ENCODE measurements at places on chromosomes 4 and X.
A peak's percentile ranks its signal among the peaks of the same experiment; 100 is the strongest.

GRCh38 chr4:4289941-4290850 lies at the start of the genes LYAR and ZBTB49:
Gene LYAR, minus strand, starts transcription at chr4:4290154. Its CDS starts 6,412 bp downstream, at chr4:4283742.
Gene ZBTB49, plus strand, starts transcription at chr4:4290251. Its CDS starts 9,695 bp downstream, at chr4:4299946.
- peaks cover 19% of the 10 kb centered on the region for H3K36me3 ChIP-seq
- DNase-seq: peak; percentile 98
- peak within 1 kb of the TSS; percentile 72 for H3K27ac ChIP-seq
- no peaks in the 10 kb centered on the region for H3K27me3 ChIP-seq

DNA sequence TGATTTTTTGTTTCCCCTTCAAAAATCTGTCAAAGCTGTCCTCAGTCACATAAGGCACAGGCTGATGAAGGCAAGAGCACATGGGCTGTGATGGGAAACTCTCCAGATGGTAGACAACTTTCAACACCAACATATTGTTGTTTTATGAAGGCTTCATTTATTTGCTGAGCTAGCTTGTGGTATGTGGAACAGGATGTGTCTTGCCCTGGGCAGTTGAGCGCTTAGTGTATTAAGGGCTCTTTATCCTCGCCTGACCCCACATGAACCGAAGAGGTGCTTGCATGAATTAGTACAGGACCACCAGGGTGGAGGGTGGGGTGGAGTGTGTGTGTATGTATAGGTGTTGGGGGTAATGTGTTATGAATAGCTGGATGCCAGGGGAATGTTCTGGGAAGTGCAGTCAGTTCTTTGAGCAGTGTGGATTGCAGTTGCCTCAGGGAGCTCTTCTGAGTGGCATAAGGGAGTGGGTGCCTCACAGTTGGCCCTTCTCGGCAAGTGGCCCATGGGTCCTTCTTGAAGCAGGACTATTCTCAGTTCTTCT lies 103.1 kb downstream of the PHEX start:
- DNase-seq: no peak
- H3K4me1 ChIP-seq: peaks cover 35% of the 10 kb centered on the region
- no peaks in the 10 kb centered on the region for H3K27me3 ChIP-seq
- H3K36me3 ChIP-seq: no peaks in the 10 kb centered on the region

DNA sequence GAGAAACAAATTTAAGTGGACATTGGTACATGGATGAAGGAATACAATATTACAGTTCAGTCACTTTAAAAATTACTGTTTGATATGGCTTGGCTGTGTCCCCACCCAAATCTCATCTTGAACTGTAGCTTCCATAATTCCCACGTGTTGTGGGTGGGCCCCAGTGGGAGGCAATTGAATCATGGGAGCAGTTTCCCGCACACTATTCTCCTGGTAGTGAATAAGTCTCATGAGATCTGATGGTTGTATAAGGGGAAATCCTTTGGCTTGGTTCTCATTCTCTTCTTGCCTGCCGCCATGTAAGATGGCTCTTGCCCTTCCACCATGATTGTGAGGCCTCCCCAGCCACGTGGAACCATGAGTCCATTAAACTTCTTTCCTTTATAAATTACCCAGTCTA lies 804.2 kb upstream of the FRG1 start:
- no peaks in the 10 kb centered on the region for H3K27me3 ChIP-seq
- DNase-seq: no peak
- no peaks in the 10 kb centered on the region for H3K4me1 ChIP-seq
- H3K27ac ChIP-seq: no peak overlapping the region
- H3K36me3 ChIP-seq: peaks cover 4% of the 10 kb centered on the region
- no peak overlapping the region for H3K4me3 ChIP-seq

DNA sequence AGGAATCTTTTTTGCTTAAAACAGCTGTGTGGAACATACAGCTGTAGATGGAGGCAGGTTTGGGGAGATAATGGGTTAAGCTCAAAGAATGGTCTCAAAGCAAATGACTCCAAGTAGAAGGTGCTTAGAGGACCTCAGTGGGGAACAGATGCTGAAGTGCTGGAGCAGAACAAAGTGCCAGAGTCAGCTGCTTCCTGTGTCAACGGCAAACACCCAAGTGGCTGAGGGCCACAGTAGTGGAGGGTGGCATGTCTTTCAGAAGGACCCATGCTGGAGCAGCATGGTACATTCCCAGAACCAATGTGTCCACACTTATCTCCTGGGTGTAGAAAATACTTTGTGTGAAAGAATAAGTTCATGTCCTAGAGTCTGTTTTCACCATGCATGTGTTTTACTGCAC lies 197.5 kb downstream of the CCNG2 start:
- H3K27me3 ChIP-seq: peaks cover 4% of the 10 kb centered on the region
- H3K36me3 ChIP-seq: no peaks in the 10 kb centered on the region
- H3K4me3 ChIP-seq: no peak overlapping the region
- no peaks in the 10 kb centered on the region for H3K4me1 ChIP-seq

- H3K4me3 ChIP-seq: no peak overlapping the region
- DNase-seq: no peak
- H3K27me3 ChIP-seq: no peaks in the 10 kb centered on the region
- H3K36me3 ChIP-seq: no peaks in the 10 kb centered on the region
Observed at GRCh38 chr4:85107553-85107952, 141.1 kb upstream of the WDFY3 start.

DNA sequence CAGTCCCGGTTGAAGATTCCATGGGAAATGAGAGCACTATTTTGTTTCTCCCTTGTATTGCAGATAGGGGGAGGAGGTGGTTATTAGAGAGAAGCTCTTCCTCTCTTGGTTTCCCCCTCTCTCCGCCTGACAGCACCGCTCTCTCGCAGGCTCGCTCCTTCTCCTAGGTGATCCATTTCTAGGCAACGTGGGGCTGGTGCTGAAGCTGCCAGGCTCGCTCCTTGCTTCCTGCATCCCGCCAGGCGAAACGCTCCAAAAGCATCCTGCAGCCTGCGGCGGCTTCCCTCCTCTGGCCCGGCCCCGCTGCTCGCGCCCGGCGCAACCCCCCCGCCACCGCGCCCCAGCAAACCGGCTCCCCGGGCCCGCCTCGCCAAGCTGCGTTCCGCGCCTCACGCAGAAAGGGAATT lies at the start of gene GRID2:
GRID2 (plus strand) TSS at position 346 of the 407 bp plus-strand sequence.
- peak within 1 kb of the TSS; percentile 90 for H3K27ac ChIP-seq
- peak within 1 kb of the TSS; percentile 93 for H3K4me3 ChIP-seq
- no peaks in the 10 kb centered on the region for H3K36me3 ChIP-seq
- H3K27me3 ChIP-seq: no peaks in the 10 kb centered on the region

DNA sequence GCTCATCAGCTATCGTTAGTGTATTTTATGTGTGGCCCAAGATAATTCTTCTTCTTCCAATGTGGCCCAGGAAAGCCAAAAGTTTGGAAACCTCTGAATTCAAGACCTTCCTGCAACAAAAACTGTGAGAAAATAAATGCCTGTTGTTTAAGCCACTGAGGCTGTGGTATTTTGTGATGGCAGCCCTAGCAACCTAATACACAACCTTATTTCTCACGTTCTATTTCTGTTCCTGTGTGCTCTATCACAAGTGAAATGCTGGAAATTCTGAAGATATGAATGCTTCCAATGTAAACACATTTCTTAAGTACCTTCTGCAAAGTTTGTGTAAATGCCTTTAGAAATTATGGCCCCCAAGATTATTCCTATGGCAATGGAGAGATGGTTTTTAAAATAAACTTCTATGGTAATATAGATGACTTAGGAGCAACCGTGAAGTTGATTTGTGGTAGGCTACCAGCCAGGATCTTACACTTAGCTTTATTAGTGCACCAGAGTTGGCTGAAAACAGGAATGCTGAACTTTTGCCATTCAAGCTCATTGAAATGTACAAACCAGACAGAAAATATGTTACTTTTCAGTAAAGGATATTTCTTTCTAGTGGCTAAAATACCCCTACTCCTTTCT lies 148.0 kb downstream of the USP46 start:
- H3K27me3 ChIP-seq: peaks cover 17% of the 10 kb centered on the region
- no peaks in the 10 kb centered on the region for H3K4me1 ChIP-seq

DNA sequence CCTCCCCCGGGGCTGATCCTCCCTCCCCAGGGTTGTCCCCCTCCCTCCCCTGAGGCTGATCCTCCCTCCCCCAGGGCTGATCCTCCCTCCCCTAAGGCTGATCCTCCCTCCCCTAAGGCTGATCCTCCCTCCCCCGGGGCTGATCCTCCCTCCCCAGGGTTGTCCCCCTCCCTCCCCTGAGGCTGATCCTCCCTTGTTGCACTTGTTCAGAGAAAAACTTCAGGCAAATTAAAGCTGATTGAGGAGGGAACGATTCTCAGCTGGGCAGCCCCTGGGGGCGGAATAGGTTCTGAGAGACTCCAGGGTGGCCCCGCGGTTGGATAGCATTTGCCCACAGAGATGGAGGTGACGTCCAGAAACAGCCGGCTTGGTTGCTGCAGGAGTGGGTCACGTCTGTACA lies 110.7 kb upstream of the ADRA2C start:
- peaks cover 4% of the 10 kb centered on the region for H3K27me3 ChIP-seq
- no peak overlapping the region for H3K4me3 ChIP-seq
- H3K27ac ChIP-seq: no peak overlapping the region
- H3K4me1 ChIP-seq: peaks cover 15% of the 10 kb centered on the region
- no peaks in the 10 kb centered on the region for H3K36me3 ChIP-seq

- H3K4me1 ChIP-seq: no peaks in the 10 kb centered on the region
- no peaks in the 10 kb centered on the region for H3K27me3 ChIP-seq
- no peak overlapping the region for H3K27ac ChIP-seq
- H3K36me3 ChIP-seq: no peaks in the 10 kb centered on the region
Observed at GRCh38 chrX:37076983-37077382, 68.8 kb downstream of the FAM47C start.

DNA sequence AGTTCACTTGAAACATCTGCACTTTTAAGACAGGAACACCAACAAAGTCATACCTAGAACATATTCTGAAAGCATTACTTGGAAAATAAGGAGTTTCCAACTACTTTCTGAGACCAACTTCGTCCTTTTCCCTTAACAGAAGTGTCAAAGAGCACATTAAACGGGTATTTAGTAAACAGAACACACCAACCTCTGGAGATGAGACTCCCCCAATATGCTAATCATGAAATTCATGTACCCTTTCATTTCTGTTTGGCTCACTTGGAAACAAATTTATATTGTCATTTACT lies 69.2 kb downstream of the NOCT start:
- H3K27ac ChIP-seq: peak overlapping the region; percentile 96
- H3K4me3 ChIP-seq: peak overlapping the region; percentile 96
- H3K36me3 ChIP-seq: no peaks in the 10 kb centered on the region
- no peaks in the 10 kb centered on the region for H3K27me3 ChIP-seq
- H3K4me1 ChIP-seq: peaks cover 30% of the 10 kb centered on the region

- H3K27me3 ChIP-seq: no peaks in the 10 kb centered on the region
- H3K4me3 ChIP-seq: no peak overlapping the region
- H3K36me3 ChIP-seq: peaks cover 5% of the 10 kb centered on the region
- H3K27ac ChIP-seq: no peak overlapping the region
- no peak for DNase-seq
- peaks cover 4% of the 10 kb centered on the region for H3K4me1 ChIP-seq
Observed at GRCh38 chr4:108315694-108316093, 147.0 kb upstream of the LEF1 start.

GRCh38 chr4:19123681-19124080 lies 1102.1 kb upstream of the LCORL start:
- H3K27ac ChIP-seq: no peak overlapping the region
- DNase-seq: no peak
- H3K27me3 ChIP-seq: no peaks in the 10 kb centered on the region
- H3K36me3 ChIP-seq: no peaks in the 10 kb centered on the region

DNA sequence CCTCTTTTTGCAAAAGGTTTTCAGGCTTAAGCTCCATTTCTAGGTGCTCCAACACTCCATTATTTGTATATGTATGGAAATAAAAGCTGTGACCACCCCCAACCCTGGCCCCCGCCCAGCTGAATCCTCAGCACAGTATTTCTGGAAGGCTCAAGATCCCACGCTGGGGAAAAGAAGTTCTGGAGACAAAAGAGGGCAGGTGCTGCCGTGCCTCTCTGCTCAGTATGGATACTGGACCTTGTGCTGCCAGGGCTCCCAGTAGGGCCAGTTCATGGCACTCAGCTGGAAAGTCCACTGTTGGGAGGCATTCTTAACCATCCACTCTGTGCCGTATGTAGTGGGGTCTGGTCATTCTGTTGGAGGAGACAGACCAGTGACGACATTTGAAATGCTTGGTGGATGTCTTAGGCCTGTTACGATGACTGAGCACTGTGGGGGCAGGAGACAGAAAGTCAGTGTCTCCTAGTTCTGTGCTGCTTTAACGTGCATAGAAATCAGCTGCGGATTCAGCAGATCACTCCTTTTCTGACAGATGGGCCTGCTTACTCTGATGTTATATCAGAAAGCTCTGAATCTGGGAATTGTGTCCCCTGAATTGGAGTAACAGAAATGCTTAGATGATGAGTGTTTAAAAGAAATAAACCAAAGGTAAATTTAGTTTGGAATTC lies 48.4 kb upstream of the MSANTD1 start:
- H3K27ac ChIP-seq: no peak overlapping the region
- H3K4me1 ChIP-seq: no peaks in the 10 kb centered on the region
- H3K36me3 ChIP-seq: peaks cover 6% of the 10 kb centered on the region
- H3K27me3 ChIP-seq: no peaks in the 10 kb centered on the region

DNA sequence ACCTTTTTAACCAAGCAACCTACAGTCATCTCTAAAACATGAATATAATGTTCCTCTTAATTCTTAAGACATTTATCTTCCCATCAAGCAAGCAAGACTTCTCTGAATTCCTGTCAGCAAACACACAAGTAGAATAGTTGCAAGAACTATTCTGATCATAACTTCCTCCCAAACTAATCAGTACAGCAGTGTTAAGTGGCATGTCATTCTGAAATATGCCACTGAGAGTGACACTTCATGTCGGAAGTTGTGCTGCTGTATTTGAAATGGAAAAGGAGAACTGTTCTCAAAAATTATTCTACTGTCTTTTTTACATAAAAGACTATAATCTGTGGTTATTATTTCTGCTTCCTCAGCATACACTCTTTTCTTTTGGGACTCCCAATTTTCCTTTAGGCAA lies 546.6 kb downstream of the PCDH18 start:
- H3K27ac ChIP-seq: no peak overlapping the region
- no peaks in the 10 kb centered on the region for H3K36me3 ChIP-seq
- DNase-seq: no peak
- peaks cover 8% of the 10 kb centered on the region for H3K4me1 ChIP-seq

GRCh38 chr4:86307432-86307831 lies 52.4 kb downstream of the MAPK10 start:
- H3K27ac ChIP-seq: no peak overlapping the region
- H3K36me3 ChIP-seq: no peaks in the 10 kb centered on the region
- H3K4me1 ChIP-seq: peaks cover 9% of the 10 kb centered on the region
- H3K4me3 ChIP-seq: no peak overlapping the region
- no peak for DNase-seq

DNA sequence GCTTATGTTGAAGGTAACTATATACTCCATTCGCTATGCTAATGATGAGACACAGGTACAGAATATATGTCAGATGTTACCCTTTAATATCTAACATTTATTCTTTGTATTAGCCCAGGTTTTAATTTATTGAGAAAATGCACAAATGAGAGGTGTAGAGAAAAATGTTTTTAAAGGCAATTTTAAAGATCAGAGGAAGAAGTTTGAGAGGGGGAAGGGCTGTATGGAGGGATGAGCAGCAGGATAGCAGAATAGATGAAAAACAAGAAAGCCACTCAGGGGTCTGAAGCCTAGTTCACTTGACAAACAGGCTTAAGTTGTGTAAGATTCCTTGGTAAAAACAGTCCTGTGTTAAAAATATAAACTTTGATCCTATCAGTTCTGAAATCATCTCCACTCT lies 3.7 kb downstream of the MAB21L2 start:
- H3K4me3 ChIP-seq: no peak overlapping the region
- no peaks in the 10 kb centered on the region for H3K36me3 ChIP-seq
- peaks cover 46% of the 10 kb centered on the region for H3K4me1 ChIP-seq
- H3K27ac ChIP-seq: no peak overlapping the region

All from WTC11 (cell line).